Activated T-cell treated with anti-CD3 and anti-CD28 coated beads for 1 hour (primary cell): ENCODE measurements at places on chromosomes 7 and 10.

- DNase-seq: no peak
Measured at GRCh38 chr10:12081470-12081869, 12.7 kb downstream of the DHTKD1 start.

GRCh38 chr7:31094271-31094670, 42.2 kb downstream of the ADCYAP1R1 start:
- DNase-seq: no peak

DNA sequence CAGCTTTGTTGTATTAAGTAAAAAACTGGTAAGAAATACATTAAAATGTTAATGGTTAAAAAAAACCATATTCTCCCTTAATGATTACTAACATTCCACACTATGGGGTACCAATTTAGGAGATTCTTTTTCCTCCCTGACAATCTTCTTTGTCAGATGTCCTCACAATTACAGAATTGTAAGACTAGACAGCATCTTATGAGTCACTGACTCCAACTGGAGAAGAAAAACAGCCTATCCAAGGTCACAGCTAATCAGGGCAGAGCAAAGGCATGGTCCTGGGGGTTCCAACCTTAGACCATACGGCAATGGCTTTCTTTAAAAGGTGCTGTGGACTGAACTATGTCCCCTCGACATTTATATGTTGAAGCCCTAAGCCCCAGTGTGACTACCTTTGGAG, 127.6 kb downstream of the DLG5 start:
- no peak for DNase-seq

DNA sequence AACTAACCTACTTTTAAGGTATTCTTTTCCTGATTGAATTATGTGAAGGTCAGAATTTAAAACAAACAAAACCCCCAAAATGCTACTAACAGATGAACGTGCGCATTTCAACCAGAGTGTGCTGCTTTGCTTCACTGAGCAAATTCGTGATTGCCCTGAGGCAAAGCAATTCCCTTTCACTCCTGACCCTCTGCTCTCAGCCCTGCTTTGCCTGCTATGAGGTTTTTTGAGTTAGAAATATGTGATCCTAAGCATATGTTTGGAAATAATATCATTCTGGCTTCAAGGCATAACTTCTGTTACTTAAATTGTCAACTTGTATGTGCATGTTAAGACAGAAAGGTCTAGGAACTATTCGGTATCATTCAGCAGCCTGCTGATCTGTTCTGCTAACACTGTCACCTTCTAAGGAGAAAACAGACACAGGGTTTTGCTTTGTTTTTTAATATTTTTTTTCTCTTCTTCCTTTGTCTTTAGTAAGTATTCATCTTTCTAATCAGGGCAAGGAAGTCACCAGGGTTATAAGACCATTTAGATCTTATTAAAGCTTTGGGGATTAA, 124.2 kb downstream of the GNAT3 start:
- no peak for DNase-seq

DNA sequence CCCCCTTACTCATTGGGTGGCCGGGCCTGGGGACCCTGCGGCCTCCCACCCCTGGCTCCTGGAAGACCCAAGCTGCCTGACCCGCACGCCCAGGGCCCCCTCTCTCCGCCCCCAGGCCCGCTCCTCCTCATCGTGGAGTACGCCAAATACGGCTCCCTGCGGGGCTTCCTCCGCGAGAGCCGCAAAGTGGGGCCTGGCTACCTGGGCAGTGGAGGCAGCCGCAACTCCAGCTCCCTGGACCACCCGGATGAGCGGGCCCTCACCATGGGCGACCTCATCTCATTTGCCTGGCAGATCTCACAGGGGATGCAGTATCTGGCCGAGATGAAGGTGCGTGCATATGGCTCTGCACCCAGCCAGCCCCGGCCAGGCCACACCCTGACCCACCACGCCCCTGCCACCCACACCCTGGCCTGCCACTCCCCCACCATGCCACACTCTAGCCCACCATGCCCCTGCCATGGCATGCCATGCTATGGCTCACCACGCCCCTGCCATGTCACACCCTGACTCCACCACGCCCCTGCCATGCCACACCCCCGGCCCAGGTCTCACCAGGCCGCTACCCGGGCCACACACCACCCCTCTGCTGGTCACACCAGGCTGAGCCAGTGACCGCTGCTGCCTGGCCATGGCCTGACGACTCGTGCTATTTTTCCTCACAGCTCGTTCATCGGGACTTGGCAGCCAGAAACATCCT, 18.7 kb upstream of the CSGALNACT2 start:
- DNase-seq: no peak

- DNase-seq: no peak
Measured at GRCh38 chr7:142587578-142588191, 161.6 kb upstream of the PRSS1 start.

GRCh38 chr7:49763791-49764190, 9.6 kb upstream of the VWC2 start:
- DNase-seq: no peak

DNA sequence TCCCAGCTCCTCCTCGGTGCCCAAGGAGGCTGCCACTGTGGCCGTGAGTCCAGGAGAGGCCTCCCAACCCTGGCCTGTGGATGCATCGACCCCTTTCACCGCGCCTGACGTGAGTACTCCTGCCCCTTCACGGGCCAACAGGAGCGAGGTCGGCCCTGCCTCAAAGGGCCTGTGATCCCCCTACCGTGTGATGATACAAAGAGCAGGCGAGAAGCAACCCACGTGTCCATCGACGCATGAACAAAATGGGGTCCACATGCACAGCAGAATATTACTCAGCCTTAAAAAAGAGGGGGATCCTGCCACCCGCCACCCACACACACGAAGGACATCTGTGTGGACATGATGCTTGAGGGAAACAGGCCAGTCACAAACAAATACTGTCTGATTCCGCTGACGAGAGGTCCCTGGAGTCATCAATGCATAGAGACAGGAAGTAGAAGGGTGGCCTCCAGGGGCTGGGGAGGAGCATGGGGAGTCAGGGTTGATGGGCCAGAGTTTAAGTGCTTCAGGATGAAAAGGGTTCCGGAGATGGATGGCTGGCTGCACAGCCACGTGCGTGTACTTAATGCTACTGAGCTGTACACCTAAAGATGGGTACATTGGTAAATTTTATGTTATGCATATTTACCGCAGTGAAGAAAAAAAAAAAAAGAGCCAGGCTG, 151.9 kb downstream of the PRKAG2 start:
- no peak for DNase-seq

DNA sequence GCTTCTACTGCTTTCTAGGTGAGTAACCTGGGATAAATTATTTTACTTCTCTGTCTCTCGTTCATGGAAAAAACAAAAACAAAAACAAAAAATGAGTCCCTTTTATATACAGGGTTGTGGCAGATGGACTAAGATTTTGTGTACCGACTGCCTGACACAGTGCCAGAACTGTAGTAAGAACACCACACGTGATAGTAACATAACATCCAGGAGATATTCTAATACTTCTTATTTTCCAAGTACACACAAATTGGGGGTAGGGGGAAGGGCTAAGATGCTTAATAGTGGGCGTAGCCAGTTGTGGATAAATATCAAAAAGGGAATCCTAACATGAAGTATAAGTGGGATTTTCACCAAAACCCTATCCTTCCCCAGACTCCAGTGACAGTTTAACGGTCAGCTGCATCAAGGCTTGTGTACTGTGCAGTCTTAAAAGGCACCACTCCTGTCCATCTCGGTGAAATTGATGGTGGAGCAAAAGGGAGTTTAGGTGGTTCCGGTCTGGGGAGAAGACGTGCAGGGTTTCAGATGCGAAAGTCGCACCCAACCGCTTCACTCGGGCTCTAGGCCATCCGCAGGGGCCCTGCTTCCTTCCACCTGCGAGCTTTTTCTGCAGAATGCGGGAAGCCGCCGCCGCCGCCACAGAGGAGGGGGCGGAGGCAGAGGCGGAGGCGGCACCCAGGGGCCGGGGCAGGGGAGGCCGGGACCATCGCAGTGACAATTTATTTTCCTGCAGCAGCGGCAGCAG, at the start of gene STAMBPL1:
TSS of gene STAMBPL1 (plus strand) at position 712 of the 748 bp plus-strand sequence. CDS start 21,464 bp downstream, outside the sequence.
- DNase-seq: peak; percentile 62

- DNase-seq: no peak
Measured at GRCh38 chr7:85479918-85480643, 293.2 kb upstream of the SEMA3D start.

- DNase-seq: no peak
Measured at GRCh38 chr7:21028186-21028585, 241.5 kb upstream of the SP8 start.

- DNase-seq: no peak
Measured at GRCh38 chr7:44767912-44768627, 19.4 kb downstream of the ZMIZ2 start.

DNA sequence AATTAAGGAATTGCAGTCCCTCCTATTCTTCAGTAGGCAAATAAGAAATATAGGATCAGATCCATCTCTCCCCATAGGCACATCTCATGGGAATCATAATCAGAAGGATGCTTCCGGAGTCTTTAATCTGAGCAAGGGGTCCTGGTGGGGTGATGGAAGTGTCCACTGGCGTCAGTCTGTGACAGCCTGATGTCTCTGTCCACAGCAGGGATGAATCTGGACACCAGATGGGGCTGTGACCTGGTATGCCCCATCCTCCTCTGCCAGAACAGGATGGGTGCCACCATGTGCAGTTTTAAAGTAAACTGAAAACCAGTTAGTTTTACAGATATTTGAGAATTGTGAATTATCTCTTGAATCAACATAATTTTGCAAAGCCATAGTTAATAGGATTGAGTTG, 148.7 kb downstream of the C1GALT1 start:
- DNase-seq: no peak

GRCh38 chr10:120861178-120861855, 10.2 kb downstream of the WDR11 start:
- DNase-seq: no peak

DNA sequence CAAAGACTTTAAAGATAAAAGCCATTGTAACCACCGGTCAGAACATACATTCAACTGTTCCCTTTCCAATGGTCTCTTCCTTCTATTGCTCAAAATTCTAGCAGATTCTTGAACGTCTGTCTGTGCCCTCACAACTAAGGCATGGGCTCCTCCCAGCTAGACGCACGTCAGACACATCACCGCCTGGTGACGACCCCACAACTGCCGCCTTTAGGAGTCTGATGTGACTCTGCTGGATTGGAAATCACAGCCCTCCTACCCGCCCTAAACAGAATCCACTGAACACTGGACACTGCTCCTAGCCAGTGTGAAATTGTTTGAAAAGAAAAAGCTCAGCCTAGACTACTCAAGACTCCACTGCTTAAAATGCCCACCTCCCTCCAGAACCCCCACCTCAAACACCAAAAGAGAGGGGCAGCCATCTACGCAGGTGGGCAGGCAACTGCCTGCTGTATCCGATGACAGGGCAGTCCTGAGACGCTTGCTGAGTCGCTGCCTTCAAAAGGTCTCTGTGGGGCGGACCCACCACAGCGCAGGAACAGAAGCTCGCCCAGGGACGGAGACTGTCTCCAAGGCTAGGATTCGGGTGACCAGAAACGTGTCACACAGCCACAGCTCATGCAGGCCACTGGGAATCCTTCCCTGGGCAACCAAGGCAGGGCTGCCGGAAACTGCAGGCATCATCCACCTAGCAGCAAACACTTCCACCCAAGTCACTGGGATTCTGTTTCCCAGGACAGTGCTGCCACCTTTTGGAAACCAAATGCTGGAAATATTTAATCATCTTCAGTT, 34.7 kb downstream of the GSDME start:
- DNase-seq: no peak

DNA sequence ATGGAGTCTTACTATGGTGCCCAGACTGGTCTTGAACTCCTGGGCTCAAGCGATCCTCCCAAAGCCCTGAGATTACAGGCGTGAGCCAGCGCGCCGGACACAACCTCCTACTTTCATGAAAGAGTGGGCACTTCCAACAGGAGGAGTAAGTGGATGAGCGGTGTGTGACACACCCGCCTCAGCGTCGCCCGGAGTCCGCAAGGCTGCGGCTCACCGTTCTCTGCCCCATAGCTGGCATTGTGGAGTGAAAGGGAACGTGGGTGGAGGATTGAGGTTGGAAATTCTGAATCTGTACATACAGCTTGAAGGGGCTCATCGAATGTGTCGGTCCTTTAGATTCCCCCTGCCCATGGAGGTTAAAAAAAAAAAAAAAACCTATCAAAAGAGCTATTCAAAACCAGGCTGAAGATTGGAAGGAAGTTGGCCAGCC, 524 bp upstream of the PRXL2A start:
- DNase-seq: peak; percentile 4

- no peak for DNase-seq
Measured at GRCh38 chr7:49645296-49645695, 128.1 kb upstream of the VWC2 start.

GRCh38 chr7:50317697-50318669, 13.5 kb downstream of the IKZF1 start:
- no peak for DNase-seq

DNA sequence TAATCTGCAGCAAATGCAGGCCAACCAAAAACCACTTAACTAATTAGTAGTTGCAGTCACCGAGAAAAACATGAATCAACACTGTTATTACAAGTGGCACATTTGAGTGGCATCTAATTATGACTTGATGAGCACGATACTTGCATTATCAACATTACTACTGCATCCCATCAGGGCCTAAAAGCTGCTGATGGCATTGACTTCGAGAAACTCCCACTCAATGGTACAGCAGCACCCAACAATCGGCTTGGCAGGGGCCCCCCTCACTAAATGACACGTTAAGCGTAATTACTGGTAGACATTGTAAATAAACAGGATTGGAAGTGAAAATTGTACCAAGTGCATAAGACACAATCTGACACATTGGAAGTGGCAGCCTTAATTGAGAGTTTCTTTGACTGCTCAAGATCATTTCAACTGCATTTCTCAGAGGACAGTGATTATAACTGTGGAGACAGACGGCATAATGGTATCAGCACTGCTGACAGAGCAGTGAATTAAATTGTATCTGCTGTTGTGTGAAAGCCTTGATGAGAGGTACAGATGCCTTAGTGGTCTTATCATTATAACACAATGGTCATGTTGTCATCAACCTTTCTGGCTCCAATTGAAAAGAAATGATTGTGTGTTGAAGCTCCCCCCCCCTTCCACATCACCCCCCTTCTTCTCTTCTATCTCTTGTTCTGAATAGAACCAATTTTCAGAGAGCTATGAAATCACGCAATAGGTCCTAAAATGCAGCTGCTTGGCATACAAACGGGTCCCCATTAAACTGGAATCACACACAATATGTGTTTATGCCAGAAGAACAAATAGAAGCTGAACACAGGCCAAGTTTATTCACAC, 43.4 kb downstream of the SHTN1 start:
- DNase-seq: no peak
